Calu3 (cell line): ENCODE measurements at places on chromosomes 1 and 21.

GRCh38 chr1:55129194-55129728, 85.9 kb downstream of the USP24 start:
- DNase-seq, result no peak

DNA sequence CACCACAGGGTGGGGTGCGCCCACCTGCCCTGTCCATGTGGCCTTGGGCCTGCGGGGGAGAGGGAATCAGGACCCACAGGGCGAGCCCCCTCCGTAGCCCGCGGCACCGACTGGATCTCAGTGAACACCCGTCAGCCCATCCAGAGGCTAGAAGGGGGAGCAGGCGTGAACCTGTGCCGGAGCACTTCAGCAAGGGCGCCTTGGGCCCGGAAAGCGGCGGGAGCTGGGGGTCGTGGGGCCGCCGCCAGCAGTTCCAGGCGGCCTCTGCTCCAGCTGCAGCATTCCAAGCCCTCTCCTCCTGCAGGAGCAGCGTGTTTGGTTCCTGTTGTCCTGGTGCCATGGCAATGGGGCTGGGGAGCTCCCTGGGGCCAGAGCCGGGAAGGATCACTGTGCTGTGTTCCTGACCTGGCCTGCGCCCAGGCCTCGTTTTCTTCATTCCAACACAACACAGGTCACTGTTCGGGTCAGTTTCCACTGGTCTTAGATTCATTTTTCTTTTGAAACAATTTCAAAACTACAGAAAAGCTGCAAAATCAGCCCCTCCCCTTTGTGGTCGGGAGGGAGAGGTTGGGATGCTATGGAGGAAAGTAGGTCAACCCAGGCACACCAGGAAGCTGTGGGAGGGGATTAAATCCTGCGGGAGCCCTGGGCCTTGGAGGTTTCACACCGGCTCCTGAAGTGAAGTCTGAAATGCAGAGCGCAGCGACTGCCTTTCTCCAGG, 18.8 kb downstream of the SLX9 start:
- DNase-seq, result no peak

GRCh38 chr21:28489162-28489561, 503.5 kb downstream of the LTN1 start:
- no peak for DNase-seq

DNA sequence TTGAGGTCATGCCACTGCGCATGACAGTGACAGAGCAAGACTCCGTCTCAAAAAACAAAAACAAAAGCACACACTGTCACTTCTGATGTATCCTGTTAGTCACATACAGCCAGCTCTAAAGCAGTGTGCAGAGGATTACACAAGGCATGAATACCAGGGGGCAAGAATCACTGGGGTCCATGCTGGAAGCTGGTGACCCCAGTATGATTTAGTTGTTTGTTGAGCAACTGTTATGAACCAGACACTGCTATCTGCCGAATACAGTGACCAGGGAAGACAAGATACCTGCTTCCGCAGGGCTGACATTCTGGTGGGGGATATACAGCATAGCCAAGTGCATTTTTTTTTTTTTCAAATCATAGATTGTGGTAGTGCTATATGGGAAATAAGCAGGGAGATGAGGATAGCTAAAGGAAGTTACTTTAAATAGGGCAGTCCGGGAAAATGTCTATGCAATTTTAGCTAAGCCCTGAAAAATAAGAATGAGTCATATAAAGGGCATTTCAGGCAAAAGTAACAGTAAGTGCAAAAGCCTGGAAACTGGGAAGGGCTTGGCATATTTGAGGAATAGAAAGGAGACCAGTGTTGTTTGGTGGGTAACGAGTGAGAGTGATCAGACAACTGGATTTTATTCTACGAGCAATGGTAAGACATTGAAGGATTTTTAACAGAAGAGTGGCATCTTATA, 69.7 kb downstream of the ADSS2 start:
- no peak for DNase-seq

- no peak for DNase-seq
These were observed 119.8 kb downstream of the SDCCAG8 start for GRCh38 chr1:243375596-243375995.

GRCh38 chr1:90382161-90382560, 334.9 kb downstream of the BARHL2 start:
- no peak for DNase-seq

GRCh38 chr1:183882335-183883167, 77.6 kb downstream of the RGL1 start:
- peak; percentile 32 for DNase-seq

- no peak for DNase-seq
These were observed 17.0 kb downstream of the MKNK1 start for GRCh38 chr1:46587069-46587468.

DNA sequence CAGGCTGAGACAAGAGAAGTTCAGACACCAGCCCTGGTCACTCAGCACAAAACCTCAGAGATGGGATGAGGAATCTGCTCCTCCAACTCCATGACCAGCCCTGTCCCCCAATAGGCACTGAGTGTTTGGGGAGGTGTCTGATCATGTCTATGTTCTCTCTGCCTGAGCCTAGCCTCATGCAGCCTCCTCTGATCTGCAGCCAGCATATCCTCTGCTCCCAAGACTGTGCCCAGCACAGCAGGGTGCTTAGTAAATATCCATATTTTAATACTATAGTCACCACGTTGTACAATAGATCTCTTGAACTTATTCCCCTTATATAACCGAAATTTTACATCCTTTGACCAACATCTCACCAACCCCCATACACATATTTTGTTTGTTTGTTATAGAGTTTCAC, 202.9 kb downstream of the MATN1 start:
- no peak for DNase-seq

DNA sequence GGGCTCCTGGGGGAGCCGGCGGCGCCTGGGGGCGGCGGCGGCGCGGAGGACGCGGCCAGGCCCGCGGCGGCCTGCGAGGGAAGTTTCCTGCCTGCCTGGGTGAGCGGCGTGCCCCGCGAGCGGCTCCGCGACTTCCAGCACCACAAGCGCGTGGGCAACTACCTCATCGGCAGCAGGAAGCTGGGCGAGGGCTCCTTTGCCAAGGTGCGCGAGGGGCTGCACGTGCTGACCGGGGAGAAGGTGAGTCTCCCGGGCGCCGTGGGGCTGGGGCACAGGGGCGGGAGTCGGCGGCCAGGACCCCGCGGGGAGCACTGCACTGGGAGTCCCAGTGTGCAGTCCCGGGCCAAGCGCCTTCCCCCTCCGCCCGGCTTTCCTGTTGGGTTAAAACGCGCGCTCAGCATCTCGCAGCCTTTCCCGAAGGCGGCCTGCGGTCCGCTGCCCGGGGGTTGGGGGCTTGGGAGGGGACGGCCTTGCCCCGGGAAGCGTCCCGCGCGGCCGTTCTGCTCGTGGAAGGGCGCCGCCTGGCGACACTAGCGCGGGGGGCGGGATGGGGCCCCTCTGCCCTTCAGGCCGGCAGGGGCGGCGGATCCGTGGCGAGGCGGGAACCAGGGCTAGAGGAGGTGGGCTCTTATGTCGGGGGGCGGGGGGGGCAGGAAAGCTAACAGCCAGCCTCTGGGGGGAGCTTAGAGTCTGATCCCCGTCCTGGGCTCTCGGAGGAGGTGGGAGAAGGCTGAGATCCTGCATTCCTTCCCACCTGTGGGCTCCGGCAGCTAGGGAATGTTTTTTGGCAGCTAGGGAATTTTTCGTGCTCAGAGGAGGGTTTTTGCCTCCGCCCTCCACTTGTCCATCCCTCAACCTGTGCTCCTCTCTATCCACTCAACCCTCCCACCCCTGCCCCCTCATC, 1.1 kb downstream of the HUNK start:
- DNase-seq, result peak; percentile 72

DNA sequence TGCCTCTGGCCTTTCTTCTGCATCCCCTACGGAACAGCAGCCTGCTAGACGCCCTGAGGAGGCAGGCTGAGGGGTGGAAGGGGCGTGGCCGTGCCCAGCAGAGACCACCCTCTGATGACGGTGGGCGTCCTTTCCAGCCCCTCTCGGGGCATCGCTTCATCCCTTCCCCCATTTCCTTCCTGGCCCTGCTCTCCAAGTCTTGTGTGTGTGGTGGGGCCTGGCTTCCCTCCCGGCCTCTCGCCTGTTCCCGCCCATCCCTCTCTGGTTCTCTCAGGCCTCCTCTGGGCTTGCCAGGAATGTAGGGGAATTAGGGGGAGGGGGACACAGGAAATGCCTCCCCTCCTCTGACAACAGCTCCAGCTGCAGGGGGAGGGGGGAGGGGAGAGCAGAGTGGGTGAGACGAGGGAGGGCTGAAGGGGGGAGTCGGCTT, 51.1 kb downstream of the SKI start:
- no peak for DNase-seq

DNA sequence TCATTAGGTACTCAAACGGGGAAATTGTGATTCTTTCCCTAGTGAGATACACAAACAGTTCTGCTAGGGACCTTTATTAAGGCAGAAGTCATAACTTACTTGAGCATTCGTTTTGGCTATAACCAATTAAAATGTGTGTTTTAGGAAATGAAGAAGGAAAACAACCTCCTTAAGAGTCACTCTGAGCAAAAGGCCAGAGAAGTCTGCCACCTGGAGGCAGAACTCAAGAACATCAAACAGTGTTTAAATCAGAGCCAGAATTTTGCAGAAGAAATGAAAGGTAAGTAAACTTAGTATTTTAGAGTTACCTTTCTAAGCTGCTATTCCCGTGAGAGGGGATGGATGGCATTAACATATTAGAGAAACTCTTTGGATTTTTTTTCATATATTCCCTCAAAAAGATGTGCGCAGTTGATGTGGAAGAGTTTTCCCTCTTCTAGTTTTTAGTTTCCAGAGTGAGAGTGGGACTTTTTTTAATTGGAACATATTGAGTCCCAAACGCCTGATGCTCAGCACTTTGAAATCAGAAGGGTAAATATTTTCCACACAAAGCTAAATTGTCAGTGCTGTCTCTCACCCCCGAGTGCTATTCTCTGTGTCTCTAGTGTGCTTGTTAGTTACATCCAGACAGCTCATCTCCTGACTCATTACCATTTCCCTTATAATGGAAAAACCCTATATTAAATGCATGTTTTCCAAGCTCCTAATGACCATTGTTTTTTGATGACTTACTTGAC, 34.9 kb downstream of the CENPF start:
- DNase-seq, result peak; percentile 42

DNA sequence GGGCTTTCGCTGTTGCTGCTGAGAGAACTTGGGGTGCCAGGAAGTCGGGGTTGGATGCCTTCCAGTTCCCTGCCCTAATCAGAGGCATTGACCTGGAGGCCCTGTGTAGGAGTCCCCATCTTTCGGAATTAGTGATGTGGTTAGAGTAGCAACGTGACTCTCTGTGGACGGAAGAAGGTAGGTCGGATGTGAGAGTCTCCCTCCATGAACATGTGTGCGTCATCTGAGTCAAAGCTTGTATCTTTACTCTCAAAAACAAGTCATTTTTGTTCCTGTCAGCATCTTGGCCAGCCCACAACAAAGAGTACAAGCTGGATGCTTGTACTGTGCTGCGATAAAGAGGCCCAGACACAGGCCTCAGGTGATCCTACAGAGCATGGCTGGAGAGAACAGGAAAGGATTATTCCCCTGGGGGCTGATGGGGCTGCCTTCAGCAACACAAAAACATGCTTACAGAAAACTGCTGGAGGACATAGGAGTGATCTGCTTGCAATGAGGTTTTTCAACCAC, 31.0 kb upstream of the IL10 start:
- DNase-seq, result no peak

DNA sequence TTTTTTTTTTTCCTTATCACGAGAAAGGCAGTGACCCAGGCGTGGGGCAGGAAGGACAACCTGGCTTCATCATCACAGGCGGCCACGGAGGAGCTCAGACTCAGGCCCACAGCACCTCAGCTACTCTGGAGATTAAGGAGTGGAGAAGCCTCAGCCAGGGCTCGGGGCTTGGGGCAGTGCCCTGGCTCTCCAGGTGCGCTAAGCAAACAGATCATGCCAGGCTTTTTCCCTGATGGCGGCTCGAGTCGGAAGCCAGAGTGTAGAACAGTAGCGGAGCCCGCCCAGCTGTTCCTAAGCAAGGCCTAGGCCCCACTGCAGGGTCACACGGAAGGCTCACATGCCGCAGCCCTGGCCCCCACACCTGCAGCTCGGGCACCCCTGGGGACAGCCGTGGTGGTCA, 70.7 kb downstream of the AGPAT3 start:
- DNase-seq, result no peak

GRCh38 chr1:218345673-218346390, 696 bp downstream of the TGFB2 start:
- DNase-seq, result peak; percentile 70

DNA sequence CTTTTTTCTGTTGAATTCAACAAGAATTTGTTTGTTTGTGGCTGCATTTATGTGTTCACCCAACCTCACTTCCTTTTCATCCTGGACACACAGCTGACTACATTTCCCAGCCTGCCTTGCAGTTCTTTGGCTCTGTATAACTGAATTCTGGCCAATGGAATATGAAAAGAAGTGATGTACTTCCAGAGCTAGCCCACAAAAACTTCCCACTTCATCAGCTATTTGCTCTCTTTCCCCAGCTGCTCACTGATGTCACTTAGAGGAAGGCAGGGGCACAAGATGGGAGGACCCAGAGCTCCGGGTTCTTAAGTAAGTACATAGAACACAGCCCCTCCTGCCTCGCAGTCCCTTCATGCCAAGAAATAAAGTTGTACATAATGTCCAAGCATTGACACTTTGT, 235.0 kb upstream of the FGGY start:
- no peak for DNase-seq

GRCh38 chr1:209720326-209720725, 15.7 kb downstream of the HSD11B1 start:
- no peak for DNase-seq

DNA sequence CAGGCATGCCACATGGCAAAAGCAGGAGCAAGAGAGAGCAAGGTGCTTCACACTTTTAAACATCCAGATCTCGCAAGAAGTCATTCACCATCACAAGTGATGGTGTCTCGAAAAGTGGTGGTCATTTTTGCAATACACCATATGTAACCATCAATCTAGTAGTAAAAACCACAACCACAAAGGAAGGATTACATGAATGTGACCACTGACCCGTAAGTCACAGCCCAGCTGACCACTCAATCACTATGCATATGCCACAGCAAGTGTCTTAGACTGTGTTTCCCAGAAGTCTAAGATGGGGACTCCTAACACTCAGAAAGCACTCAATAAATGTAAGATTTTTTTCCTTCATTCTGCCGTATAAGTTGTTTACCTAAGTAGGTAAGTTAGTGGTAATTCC, 76.9 kb downstream of the FH start:
- DNase-seq, result no peak

- no peak for DNase-seq
These were observed 31.7 kb upstream of the COG2 start for GRCh38 chr1:230610589-230610988.

- no peak for DNase-seq
These were observed 1.9 kb downstream of the PEAR1 start for GRCh38 chr1:156895455-156895812.

GRCh38 chr1:93735722-93736121, 54.1 kb upstream of the BCAR3 start:
- no peak for DNase-seq

DNA sequence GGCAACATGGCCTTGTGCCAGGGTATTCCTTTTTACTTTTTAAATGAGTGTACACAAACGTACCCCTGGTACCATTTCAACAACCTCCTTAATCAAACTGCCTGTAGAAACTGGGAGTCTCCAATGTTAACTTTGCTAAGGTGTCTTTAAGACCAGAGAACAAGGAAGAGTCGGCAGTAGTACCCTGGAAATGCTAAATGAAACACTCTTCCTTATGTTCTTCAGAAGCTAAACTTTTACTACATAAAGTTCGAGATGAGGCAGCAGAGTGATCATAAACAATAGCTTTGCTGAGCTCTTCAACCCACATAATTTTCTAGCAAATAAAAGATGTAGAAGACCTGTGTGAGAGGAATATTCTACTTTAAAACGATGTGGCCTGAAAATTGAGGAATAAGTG, 297.7 kb upstream of the NRIP1 start:
- DNase-seq, result no peak
